ENCODE measurements at places on chromosomes 13 and 19. TPM values are rescaled to one million over a fixed set of nuclear protein-coding genes. Genes with fewer than 3 reads are reported as not detected.

DNA sequence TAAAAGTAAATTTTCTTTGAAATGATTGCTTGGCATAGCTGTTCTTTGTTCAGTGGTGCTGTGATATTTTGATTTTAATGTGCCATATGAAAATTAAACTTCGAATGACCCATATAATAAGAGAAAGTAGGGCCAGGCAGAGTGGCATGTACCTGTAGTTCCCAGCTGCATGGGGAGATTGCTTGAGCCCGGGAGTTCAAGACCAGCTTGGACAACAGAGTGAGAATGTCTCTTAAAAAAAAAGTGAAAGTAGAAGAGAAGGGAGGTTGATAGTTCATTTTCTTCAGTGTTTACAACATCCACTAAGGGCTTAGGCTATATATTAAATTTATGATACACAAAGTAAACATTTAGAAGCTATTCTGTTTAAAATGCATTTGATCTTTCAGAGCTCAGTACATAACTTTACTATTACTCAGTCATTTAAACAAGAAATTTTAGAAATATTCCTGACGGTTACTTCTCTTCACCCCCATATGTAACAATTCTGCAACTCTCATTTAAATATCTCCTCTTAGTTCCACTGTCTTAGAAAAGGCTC is 17.2 kb upstream of the RFC3 start:
- DNase-seq, result peak; percentile 4

DNA sequence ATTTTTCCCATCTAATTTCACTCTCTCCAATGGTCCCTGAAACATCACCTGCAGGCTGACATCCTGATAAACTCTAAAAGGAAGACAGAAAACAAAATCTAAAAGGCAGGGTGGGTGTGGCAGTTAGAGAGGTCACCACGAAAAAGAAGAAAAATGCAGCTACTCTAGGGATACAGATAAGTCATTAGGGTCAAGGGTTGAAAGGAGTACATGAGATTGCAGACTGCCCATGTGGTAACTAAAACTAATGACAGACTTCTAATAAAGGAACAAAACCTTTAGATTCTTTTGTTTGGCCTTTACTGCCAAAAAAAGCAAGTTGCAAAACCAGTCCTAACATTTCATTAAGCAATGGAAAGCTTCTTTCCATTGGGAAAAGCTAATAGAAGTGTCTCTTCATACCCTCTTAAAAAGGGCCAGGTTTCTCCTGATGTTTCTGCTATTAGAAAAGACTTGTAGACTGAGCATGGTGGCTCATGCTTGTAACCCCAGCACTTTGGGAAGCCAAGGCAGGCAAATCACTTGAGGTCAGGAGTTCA is 31.0 kb downstream of the THSD1 start:
- no peak for DNase-seq

DNA sequence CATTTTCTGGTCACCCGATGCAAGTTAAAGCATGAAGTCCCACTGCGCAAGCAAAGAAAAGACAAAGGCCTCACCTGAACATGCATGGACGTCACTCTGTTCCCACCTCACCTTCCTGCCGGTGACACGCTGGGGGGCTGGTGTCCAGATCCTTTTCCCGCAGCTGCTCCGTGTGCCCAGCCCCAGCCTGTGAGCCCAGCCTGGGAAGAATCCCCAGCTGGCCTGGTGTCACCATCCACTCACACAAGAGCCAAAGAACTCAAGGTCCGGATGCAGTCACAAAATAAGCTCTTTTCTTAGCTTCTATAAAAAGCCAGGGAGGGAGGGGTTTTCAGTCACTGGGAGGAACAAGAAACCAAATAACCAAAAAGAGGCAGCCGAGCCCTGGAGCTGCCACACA is 249.9 kb downstream of the COL4A1 start:
- no peak for DNase-seq

The CLDND2 gene
- not detected for total RNA-seq

DNA sequence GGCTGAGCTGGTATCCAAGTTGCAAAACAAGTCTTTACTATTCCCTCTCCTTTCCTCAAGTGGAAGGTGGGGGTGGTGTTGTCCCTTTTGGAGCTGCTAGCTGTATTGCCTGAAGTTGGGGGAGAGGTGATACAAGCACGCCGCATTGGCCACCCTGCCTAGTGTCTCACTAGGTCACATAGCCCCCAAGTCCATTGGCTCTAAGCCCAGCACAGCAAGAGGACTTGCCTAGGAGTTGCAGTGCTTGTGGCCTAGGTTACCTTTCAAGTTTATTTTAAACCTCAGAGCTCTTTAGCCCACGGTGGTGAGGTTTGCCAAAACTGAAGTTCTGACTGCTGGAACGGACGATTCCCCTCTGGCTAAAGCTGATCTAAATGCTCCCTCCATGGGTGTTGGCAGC is 5.3 kb upstream of the DNAJC3 start:
- no peak for DNase-seq

- DNase-seq, result no peak
Measured at GRCh38 chr13:95497381-95497807, 55.1 kb upstream of the CLDN10 start.

DNA sequence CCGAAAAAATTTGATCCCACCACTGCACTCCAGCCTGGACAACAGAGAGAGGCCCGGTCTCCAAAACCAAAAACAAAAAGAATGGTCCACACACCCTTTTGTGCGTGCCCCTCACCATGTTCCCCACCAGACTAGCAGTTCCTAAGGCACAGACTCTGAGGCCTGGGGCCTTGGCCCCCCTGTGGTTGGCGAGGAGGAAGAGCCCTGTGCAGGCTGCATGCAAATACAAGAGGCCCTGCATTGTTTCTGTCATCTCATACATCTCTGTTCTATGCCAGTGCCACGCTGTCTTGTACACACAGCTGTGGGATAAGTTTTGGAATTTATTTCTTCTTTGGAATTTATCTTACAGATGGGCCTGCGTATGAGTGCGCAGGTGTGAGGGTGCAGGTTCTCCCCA is 4.7 kb upstream of the YJEFN3 start:
- no peak for DNase-seq

DNA sequence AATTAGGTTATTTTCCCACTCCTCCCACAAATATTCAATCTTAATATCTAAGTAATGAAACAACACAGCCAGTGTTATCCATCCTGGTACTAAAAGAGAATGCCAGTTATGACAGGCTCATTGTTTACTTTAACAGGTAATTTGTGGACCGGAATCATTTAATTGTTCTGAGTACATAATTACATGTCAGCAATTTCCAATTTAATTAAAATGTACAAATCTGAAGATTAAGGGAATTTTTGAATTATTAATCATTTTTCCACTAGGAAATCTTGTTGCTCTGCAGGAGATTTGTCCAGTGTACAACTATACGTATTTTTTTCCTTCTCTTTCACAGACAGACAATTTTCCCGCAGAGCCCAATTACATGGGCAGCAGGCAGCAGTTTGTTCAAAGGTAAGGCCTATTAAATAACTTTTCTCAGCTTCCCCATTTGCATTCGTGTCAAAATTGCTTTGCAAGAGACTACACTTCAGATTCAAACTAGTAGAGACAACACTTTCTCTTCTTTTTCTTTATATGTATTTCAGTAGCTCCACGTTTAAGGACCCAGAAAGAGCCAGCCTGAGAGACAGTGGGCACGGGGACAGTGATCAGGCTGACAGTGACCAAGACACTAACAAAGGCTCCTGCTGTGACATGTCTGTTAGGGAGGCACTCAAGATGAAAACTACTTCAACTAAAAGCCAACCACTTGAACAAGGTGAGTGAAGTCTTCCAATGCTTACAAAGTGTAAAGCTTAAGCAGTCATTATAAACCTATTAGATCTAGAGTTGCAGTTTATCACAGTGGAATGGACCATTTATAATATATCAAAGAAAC is 34.8 kb downstream of the PCDH17 start:
- DNase-seq, result no peak

- DNase-seq, result no peak
Measured at GRCh38 chr19:1882786-1883692, 2.3 kb downstream of the ABHD17A start.

- peak; percentile 80 for DNase-seq
Measured at GRCh38 chr13:110426735-110427134, 119.7 kb downstream of the COL4A2 start.

GRCh38 chr13:113848431-113849260 is 15.2 kb downstream of the GAS6 start:
- DNase-seq, result no peak

DNA sequence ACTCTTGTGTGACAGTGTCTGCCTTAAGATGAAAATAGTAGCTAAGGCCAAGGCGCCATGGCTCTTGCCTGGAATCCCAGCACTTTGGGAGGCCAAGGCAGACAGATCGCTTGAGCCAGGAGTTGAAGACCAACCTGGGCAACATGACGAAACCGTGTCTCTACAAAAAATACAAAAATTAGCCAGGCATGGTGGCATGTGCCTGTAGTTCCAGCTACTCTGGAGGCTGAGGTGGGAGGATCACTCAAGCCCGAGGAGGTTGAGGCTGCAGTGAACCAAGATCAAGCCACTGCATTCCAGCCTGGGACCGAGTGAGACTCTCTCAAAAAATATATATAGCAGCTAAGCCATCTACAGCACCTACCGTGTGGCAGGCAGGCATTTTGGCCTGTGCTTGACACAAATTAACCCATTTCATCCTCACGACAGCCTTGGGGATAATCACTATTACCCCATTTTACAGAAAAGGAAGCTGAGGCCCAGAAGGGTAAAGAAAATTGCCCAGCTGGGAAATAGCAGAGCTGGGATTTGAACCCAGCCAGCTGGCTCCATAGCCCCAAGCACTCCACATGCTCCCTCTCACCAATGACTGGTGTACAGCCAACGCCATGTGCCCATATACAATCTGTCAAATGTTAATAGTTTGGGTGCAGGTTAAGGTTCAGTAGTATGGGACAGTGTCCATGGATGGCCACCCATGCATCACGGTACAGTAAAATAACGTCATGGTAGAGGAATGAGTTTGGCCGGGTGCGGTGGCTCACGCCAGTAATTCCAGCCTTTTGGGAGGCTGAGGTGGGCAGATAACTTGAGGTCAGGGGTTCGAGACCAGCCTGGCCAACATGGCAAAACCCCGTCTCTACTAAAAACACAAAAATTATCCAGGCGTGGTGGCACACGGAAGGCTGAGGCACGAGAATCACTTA is 3.1 kb downstream of the SLC1A5 start:
- DNase-seq, result no peak

DNA sequence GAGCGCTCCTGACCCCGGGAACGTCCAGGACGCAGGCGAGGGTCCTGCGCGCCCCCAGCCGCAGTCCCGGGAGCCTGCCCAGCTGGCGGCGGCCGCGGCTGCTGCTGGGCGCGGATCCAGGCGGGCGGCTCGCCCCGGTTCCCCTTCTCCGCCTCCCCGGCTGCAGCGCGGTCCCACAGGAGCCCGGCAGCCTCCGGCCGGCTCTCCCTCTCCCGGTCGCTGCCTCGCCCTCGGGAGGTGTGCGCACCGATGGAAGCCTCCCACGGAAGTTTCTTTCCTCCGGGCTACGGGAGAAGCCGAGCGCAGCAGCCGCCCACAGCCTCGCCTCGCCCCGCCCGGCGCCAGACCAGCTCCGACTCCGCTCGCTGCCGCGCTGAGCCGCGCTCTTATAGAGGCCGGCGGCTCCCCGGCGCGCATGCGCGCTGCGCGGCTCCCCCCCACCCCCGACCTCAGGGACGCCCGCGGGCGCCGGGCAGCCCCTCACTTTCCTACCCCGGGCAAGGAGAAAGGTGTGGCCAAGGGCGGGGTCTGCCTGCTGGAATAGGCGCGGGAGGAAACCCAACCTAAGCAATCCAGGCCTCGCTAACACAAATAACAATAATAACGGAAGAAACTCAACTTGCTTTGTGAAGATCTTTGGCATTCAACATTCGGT is at the start of gene SHISA2:
SHISA2 (minus strand) TSS at position 360 of the 655 bp plus-strand sequence. CDS start 1,041 bp downstream, outside the sequence.
- peak; percentile 64 for DNase-seq

DNA sequence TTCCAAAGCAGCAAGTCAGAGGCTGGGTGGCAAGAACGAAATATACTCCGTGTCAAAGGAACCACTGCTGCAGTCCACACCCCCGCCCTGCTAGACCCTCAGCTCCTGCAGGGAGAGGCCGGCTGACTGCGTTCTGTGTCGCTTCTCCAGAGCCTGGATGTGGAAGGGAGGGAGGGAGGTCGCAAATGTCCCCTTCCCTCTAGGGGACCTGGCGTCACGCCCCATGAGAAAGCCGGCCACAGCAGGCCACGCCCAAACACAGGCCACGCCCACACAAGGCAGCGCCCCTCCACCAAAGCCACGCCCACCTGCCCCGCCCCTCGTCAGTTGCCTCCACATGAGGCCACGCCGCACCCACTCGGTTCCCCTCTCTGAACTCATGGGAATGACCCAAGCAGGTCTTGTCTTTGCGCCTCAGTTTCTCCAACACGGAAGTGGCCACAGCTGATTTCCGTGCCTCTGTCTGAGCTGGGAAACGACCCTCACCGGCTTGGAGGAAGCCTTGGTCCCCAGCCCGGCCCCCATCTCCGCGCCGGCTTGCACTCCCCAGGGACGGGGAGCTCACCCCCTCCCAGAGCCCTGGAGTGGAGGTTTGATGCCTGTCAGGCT is 38.4 kb upstream of the TCF3 start:
- no peak for DNase-seq

The KLF16 gene
- 0.96 TPM for total RNA-seq

- DNase-seq, result no peak
Measured at GRCh38 chr19:38264486-38265212, at the start of gene SPINT2. Gene SPINT2, plus strand, starts transcription at chr19:38264573. Its CDS starts 320 bp downstream, at chr19:38264893.

DNA sequence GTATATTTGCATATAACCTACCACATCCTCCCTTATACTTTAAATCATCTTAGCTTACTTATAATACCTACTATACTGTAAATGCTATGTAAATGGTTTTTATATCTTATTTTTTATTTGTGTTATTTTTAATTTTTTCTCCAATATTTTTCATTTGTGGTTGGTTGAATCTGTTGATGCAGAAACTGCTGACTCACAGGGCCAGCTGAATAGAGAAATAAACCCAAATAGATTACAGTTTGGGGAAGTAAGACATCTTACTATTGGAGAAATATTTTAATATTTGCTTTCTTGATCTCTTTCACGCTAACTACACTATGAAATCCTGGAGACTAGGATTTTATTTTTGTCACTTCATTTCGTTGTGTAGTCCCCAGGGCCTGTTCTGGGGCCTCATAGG is 7.1 kb downstream of the SMAD9 start:
- no peak for DNase-seq

The DLL3 gene
- not detected for total RNA-seq

- peak; percentile 57 for DNase-seq
Measured at GRCh38 chr13:84543962-84544361, 661.7 kb upstream of the SLITRK1 start.

GRCh38 chr13:24076109-24076508 is 84.4 kb upstream of the SPATA13 start:
- DNase-seq, result no peak

GRCh38 chr19:3368848-3369336 is 2.5 kb downstream of the NFIC start:
- DNase-seq, result no peak
